Activated naive CD4-positive, alpha-beta T cell (primary cell): ENCODE measurements at places on chromosomes 2 and 18.

DNA sequence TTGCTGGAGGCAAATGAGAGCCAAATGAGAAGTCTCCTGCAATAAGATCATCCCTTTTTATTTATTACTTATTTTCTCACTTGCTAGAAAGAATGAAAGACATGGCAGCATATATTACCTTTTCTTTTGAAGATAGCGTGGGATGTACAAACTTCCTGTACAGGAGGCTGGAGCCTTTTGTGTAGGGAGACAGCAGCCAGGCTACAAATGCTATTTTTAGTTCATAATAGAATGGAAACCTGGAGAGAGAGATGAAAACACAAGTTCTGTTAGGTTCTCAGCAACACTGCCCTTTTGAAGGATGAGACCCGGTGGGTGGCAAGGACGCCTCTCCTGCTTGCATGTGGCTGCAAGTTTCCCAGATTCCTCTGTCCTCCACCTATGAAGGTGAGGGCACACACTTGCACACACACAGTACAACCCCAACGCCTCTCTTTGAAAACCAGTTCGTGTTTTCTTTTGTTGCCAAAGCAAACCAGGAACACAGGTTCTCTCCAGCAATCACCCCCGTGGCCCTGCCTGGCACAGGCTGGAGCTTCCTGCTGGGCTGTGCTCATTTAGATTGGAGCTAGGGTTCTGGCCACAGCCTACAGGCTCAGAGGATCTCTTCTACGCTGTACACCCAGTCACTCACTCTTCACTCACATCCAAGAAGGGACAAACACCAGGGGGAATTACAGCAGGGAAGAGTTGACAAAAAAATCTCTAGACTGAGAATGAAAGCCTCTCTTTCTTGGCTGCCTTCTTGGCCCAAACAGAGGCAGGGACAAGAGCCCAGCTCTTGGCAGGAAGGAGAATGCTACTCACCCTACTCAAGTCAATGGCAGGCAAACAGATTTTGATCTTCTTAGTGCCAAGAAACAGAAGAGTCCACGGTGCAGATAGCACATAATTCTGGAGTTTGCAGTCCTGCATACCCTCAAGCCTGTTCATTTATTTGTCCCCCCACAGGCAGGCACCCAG, 55.6 kb downstream of the MRPL35 start:
- DNase-seq, result no peak

DNA sequence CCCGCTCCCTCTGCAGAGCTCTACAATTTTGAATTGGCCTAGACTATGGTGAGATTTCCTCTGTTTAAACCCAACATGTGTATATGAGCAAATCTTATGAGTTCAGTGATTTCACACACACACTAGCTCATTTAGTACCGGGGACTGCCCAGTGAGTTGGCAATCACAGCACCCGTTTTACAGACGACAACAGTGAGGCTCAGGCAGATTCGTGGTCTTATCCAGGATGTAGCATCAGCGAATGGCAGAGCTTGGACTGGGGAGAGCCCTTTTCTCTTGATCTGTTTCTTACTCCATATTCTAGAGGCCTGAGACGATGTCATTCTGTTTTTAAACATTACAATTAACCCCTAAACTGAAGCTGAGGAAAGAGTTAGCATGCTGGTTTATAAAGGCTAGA, 419.9 kb downstream of the NBAS start:
- DNase-seq, result no peak

GRCh38 chr2:38613126-38613848, 10.6 kb upstream of the HNRNPLL start:
- DNase-seq, result no peak

DNA sequence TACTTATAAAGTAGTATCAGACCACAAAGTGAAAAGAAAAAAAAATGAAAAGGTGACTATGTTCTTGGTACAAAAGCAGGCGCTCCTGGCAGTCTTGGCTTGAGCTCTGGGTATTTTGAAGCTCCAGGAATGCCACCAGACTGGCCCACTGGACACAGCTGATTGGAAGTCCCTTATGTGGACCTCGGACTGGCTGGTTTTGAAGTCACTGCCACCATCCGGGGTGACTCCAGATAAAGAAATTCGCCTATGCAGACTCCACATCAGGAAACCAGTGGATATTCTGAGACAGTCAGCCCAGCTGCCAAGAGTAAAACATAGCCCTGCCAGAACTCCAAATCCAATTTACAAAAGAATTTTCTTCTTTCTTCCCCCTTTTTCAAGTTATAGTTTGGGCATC, 28.0 kb downstream of the ACKR3 start:
- no peak for DNase-seq

- no peak for DNase-seq
These were observed 27.6 kb upstream of the ASPRV1 start for GRCh38 chr2:69989009-69989408.

GRCh38 chr2:230794497-230794896, 70.2 kb upstream of the ITM2C start:
- no peak for DNase-seq

GRCh38 chr2:30847329-30847728, 40.1 kb upstream of the CAPN13 start:
- no peak for DNase-seq

DNA sequence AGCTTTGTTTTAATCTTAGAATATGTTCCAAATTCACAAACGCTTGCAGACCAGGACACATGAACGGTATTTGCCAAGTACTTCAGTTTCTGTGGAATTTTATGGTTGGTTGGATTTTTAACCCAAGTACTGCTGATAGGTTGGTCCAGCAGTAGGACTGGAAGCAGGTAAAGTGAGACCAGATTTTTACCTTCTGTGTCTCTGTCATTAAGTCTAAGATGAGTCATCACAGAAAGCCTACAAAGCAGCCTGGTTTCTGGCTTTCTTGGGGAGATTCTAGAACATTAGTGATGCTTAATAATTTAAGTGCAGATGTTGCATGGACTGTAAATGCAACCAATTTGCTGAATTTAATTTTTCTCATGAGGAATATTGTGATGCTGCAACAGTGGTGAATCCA, 100.5 kb downstream of the SCG2 start:
- DNase-seq, result no peak

DNA sequence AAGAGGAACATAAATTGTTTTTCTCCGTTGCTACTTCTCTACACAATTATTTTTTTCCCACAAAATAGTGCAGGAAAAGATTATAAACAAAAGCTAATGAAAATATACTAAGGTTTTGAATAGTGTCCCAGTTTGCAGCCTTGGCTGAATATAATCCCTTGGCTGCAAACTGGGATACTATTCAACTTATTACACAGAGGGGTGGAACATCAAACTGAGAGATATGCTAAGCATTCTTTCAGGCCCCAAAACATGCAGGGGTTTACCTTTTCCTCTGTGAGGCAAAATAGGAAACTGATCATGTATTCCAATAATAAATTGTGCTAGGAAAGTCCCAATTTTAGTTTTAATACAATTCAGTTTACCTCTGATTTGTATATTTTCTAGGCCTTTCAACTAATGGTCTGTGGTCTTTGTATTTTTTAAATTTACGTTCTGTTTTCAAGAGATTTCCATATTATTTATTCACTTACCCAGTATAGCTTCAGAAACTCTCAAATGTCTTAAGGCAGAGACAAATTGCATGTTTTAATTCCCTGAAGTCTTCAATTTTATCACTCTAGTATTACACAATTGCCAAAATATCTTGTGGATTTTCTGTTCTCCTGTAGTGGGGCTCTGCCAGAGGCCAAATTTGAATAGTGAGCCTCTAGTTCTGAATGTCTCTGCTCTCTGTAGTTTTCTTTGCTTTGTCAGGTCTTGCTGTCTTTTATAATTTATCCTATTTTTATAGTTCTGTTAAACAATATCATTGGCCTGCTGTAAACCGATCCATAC, 63.9 kb downstream of the PPP1R1C start:
- DNase-seq, result no peak

- DNase-seq, result no peak
These were observed 71.3 kb upstream of the PPM1B start for GRCh38 chr2:44097322-44097907.

GRCh38 chr2:227450311-227450841, 21.6 kb upstream of the AGFG1 start:
- no peak for DNase-seq

- DNase-seq, result no peak
These were observed 94.2 kb downstream of the LRRC30 start for GRCh38 chr18:7325126-7325430.

DNA sequence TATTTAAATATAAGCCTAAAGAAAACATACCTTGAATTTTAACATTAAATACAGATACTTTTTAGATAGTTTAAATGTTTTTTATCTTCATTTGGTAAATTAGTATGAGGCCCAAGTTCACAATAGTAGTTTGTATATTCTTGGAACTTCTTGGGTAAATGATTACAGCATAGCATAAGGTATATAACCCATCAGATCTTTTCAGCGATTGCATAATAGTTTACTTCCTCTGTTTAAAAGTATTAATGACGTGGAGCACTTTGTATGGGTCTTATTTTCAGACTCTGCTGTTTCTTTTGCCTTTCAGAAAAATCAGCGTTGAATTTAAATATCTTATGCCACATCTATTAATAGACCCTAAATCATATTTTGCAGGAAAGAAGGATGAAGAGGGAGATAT, 60.2 kb downstream of the CHRNA1 start:
- no peak for DNase-seq

DNA sequence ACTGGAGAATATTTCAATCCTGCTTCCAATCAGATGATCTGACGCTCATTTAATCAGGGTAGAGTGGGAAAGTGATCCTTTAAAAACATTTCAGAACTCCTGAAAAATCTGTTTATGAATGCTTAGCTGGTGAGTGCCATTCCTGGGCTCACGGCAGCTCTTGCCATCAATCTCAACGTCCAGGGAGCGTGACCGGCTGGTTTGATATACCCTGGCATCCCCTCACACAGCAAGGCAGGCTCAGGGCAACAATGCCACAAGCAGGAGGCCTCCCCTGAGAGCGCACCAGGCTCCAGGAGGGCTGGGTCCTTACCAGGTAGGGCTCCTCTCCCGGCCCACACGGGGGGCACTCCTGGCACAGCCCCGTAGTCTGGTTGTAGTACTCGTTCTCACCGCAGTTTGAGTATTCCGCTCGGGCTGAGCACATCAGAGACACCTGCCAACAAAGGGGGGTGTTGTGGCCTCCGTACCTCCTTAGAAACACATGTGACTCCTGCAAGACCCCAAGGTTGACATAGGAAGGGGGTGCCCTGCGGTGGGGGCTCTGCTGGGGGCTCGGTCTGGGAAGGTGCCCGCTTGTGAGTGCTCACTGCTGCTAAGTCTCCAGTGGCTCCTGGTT, 59.1 kb downstream of the EDAR start:
- no peak for DNase-seq

- DNase-seq, result no peak
These were observed 89.8 kb downstream of the TEX51 start for GRCh38 chr2:126988482-126988881.
